Activated CD8-positive, alpha-beta T cell treated with anti-CD3 and anti-CD28 coated beads for 36 hours (primary cell): ENCODE measurements at places on chromosomes 11 and 22. TPM values are rescaled to one million over a fixed set of nuclear protein-coding genes. Genes with fewer than 3 reads are reported as not detected.

Gene KRTAP5-6
- not detected for total RNA-seq

Gene MDK
- total RNA-seq, result 4.2 TPM

Gene TBX10
- total RNA-seq, result not detected

DNA sequence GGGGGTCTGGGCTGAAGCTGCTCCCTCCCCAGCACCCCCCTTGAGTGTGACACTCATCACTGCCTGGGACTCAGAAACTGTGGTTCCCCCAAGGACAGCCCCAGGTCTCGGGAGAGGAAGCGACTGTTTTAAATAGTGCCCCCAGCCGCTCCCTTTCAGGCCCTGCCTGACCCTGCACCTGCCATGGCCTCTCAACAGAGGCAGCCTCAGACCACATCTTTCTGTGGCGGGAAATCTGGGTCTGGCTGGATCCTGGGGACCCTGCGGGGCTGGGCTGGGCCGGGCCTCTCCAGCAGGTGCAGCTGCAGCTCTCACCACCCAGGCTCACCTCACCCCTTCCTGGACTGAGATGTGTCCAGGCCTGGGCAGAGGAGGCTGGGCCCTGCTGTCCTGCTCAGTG, 3.7 kb upstream of the IGLL1 start:
- peaks cover 14% of the 10 kb centered on the region for H3K27me3 ChIP-seq
- H3K4me1 ChIP-seq, result no peaks in the 10 kb centered on the region

GRCh38 chr22:44429941-44430587, 68.0 kb downstream of the RTL6 start:
- no peaks in the 10 kb centered on the region for H3K4me1 ChIP-seq
- no peak overlapping the region for H3K27ac ChIP-seq
- no peak for DNase-seq

- no peak overlapping the region for H3K27ac ChIP-seq
- H3K27me3 ChIP-seq, result peaks cover 2% of the 10 kb centered on the region
- DNase-seq, result no peak
- H3K4me3 ChIP-seq, result no peak overlapping the region
- H3K4me1 ChIP-seq, result no peaks in the 10 kb centered on the region
- H3K36me3 ChIP-seq, result no peaks in the 10 kb centered on the region
These were observed 36.2 kb downstream of the FZD4 start for GRCh38 chr11:86918973-86919372.

DNA sequence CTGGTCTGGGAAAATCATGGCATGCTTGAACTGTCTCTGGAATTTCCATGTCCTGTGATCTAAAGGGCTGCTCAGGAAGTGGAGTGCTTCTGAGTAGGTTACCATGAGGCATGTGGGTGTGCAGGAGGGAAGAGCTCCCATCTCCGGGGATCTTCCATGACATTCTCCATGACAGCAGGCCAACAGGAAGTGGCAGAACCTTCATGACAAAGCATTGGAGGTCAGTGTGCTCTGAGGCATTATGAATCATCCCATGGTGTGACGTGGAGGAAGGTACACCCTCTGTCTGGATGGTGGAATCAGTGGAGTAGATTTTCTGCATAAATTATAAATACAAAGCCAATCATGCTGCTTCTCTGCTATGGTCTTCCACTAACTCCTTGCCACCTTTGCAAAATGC, 139.6 kb upstream of the E2F8 start:
- no peaks in the 10 kb centered on the region for H3K36me3 ChIP-seq
- no peak overlapping the region for H3K27ac ChIP-seq
- DNase-seq, result no peak
- no peaks in the 10 kb centered on the region for H3K4me1 ChIP-seq
- H3K27me3 ChIP-seq, result peaks cover 14% of the 10 kb centered on the region
- no peak overlapping the region for H3K4me3 ChIP-seq
